ENCODE measurements at places on chromosomes 13 and 19. TPM values are rescaled to one million over a fixed set of nuclear protein-coding genes. Genes with fewer than 3 reads are reported as not detected.

NKPD1 gene
- total RNA-seq: not detected

FFAR2 gene
- total RNA-seq: not detected

HOMER3 gene
- total RNA-seq: 27.5 TPM

CD79A gene
- total RNA-seq: not detected

SRRM5 gene
- total RNA-seq: 0.33 TPM

TRPM4 gene
- 28.0 TPM for total RNA-seq

SWSAP1 gene
- total RNA-seq: 2.0 TPM

FGF22 gene
- total RNA-seq: not detected

CEACAM8 gene
- not detected for total RNA-seq

DNA sequence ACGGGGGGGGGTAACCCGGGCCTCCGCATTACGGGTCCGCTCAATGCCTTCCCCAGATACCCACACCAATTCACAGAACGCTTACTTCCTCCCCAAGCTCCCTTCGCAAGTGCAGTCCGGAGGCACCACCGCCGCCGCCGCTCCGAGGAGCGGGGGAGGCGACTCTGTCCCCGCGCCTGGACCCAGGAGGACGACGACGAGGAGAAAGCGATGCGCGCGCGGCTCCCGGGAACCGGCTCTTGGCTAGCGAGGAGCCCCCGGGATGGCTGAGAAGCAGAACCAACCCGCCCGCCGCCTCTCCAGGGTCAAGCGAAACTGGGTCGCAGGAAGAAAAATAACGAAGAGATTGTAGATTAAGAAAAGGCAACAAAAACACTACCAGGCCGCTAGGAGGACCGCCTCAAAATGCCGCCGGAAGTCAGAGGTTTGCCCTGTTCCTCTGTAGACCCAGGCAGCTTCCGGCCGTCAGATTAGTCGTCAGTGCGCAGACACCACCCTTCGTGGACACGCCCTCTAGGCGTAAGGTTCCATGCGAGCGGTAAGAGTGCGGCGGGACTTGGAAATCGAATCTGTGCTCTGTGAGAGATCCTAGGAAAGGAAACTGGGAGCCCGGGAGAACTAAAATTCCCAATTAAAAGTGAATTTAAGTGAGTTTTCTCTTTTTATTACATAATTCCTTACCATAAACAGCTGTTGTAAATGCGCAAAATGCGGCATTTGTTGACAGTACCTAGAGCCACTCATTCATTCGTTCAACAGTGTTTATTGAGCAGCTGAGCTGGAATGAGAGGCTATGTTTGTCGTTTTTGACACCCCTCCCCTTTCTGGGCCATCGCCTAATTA is at the start of gene ZC3H13:
ZC3H13 (minus strand) TSS at position 428 of the 843 bp plus-strand sequence. CDS start 7,239 bp downstream, outside the sequence.
- H3K4me1 ChIP-seq: peaks cover 27% of the 10 kb centered on the region
- H3K27me3 ChIP-seq: peaks cover 4% of the 10 kb centered on the region
- peak within 1 kb of the TSS; percentile 94 for H3K27ac ChIP-seq
- H3K36me3 ChIP-seq: no peaks in the 10 kb centered on the region

DNA sequence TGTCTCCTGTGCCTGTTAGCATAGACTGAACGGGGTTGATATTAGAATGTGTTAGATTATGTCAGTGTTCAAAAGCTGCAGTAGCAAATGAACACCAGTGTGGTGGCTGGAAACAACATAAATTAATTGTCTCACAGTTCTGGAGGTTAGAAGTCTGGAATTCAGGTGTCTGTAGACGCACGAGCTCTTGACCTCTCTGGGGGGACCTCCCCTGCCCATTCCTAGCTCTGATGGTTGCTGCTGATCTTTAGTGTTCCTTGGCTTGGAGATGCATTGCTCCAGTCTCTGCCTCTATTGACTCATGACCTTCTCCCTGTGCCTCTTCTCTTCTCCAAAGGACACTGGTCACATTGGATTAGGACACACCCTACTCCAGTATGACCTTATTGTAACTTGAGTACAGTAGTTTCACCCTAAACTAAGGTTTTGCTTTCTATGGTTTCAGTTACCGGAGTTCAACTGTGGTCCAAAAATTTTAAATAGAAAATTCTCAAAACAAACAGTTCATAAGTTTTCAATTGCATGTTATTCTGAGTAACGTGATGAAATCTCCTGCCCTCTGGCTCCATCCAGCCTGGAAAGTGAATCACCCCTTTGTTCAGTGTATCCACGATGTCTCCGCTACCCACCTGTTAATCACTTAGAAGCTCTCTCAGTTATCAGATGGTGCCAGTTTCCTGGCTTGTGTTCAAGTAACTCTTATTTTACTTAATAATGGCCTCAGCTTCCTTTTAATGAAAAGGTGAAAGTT is 273.2 kb downstream of the MYO16 start:
- H3K4me1 ChIP-seq: no peaks in the 10 kb centered on the region
- no peaks in the 10 kb centered on the region for H3K36me3 ChIP-seq
- H3K4me3 ChIP-seq: no peak overlapping the region
- H3K27me3 ChIP-seq: no peaks in the 10 kb centered on the region
- no peak for DNase-seq
- H3K27ac ChIP-seq: no peak overlapping the region

DNA sequence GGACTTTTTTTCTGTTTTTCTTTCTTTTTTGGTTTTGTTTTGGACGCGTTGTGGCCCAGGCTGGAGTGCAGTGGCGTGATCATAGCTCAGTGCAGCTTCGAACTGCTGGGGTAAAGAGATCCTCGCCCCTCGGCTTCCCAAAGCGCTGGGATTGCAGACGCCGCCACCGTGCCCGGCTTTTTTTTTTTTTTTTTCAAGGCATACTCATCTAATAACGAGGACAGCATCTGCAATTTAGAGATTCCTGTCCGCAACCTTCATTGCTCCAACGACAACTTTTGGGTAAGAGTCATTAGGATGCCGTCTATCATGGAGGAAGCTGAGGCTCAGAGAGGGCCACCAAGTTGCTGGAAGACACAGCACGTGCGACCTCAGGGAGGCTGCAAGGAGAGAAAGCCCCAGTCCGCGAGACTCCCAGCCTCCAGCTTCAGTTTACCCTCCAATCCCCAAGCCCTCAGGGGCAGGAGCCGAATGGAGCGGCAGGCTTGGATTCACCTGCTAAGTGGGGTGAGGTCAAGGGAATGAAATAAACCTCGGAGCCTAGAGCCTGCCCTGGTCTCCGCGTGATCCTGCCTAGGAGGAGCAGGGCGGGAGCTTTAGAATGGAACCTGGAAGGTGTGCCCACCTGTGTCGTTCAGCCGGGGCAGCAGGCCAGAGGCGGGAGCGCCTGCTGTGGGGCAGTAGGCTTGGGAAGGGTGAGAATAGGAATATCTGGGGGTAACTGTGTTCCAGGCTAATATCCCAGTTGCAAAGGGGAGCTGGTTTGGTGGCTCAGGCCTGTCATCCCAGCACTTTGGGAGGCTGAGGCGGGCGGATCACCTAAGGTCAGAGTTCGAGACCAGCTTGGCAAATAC is 676 bp upstream of the POLRMT start:
- no peaks in the 10 kb centered on the region for H3K27me3 ChIP-seq
- H3K27ac ChIP-seq: peak overlapping the region; percentile 38
- H3K4me3 ChIP-seq: peak overlapping the region; percentile 8

- DNase-seq: no peak
- H3K27ac ChIP-seq: no peak overlapping the region
- H3K4me1 ChIP-seq: no peaks in the 10 kb centered on the region
- H3K27me3 ChIP-seq: no peaks in the 10 kb centered on the region
Observed at GRCh38 chr19:9863759-9864158, 28.6 kb downstream of the PIN1 start.

DNA sequence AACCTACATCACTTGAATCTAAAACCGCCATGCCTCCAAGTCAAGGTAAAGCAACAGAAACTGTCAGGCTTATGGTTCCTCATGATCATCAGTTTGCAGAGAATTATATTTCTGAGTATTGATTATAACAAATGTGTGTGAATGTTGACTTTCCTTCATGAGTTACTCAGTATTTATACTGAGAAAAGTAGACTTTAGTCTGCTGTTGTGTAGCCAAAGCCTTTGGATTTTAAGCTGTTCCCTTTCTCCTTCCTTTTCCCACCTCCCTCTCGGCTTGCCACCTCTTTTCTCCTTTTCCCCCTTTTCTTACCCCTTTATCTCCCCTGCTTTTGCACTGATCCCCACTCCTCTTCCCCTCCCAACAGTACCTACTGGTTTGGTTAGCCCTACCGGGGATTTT is 20.7 kb upstream of the GPR18 start:
- no peak overlapping the region for H3K27ac ChIP-seq
- H3K27me3 ChIP-seq: no peaks in the 10 kb centered on the region
- H3K36me3 ChIP-seq: no peaks in the 10 kb centered on the region

- no peak for DNase-seq
- H3K4me3 ChIP-seq: no peak overlapping the region
- no peak overlapping the region for H3K27ac ChIP-seq
- H3K36me3 ChIP-seq: no peaks in the 10 kb centered on the region
- H3K27me3 ChIP-seq: no peaks in the 10 kb centered on the region
- no peaks in the 10 kb centered on the region for H3K4me1 ChIP-seq
Observed at GRCh38 chr13:93776936-93777335, 550.3 kb downstream of the GPC6 start.

DNA sequence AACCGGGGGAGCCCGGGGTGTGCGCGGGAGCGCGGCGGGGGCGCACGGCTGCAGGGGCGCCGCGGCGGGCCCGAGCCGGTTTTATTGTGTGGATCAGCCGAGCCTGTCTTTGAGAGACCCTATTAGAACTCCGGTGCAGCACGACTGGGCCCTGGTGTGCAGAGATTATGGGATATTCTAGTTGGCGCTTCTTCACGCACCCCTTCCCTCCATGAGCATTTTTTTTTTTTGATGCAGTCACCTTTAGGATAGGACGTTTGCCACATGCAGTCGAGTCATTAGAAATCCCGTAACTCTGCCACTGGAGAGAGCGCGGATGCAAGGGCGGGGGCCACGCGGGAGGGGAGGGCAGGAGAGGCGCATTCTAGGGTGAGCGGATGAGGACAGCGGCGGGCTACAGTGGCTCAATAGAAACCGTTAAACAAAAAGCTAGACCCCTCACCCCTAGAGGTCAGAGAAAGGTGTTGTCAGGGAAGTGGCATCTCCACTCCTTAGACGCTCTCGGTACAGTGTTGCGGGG is 3.7 kb downstream of the FGF9 start:
- peak overlapping the region; percentile 45 for H3K4me3 ChIP-seq
- no peaks in the 10 kb centered on the region for H3K27me3 ChIP-seq
- no peak overlapping the region for H3K27ac ChIP-seq
- H3K36me3 ChIP-seq: no peaks in the 10 kb centered on the region

GRCh38 chr19:18292462-18292809 is 11.0 kb upstream of the JUND start:
- H3K4me1 ChIP-seq: peaks cover 35% of the 10 kb centered on the region
- no peaks in the 10 kb centered on the region for H3K36me3 ChIP-seq
- H3K4me3 ChIP-seq: peak overlapping the region; percentile 4
- H3K27me3 ChIP-seq: no peaks in the 10 kb centered on the region
- DNase-seq: no peak

DNA sequence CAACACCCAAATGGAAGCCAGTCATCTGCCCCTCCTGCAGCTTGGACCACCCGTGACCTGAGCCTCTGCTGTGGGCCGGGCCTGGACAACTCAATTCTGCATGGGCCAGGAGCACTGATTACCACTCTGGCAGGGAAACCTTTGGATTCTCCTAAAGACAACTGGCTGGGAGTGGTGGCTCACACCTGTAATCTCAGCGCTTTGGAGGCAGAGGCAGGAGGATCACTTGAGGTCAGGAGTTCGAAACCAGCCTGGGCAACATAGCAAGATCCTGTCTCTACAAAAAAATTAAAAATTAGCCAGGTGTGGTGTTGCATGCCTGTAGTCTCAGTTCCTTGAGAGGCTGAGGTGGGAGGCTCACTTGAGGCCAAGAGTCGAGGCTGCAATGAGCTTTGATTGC is 6.5 kb downstream of the EPS15L1 start:
- no peaks in the 10 kb centered on the region for H3K36me3 ChIP-seq
- no peak overlapping the region for H3K27ac ChIP-seq
- no peak for DNase-seq
- H3K4me1 ChIP-seq: peaks cover 36% of the 10 kb centered on the region
- H3K4me3 ChIP-seq: no peak overlapping the region

GRCh38 chr13:47005756-47006414 is 109.0 kb upstream of the HTR2A start:
- H3K27ac ChIP-seq: no peak overlapping the region
- H3K4me3 ChIP-seq: no peak overlapping the region
- no peak for DNase-seq
- H3K4me1 ChIP-seq: no peaks in the 10 kb centered on the region

GRCh38 chr19:34480971-34481841 is at the start of gene WTIP:
Gene WTIP, plus strand, starts transcription at chr19:34481758. Its CDS starts 217 bp downstream, at chr19:34481975.
- DNase-seq: peak; percentile 55
- H3K4me1 ChIP-seq: peaks cover 25% of the 10 kb centered on the region
- no peaks in the 10 kb centered on the region for H3K36me3 ChIP-seq
- H3K4me3 ChIP-seq: no peak within 1 kb of the TSS

GRCh38 chr13:42611086-42611779 is 37.3 kb downstream of the TNFSF11 start:
- H3K36me3 ChIP-seq: no peaks in the 10 kb centered on the region
- no peak overlapping the region for H3K4me3 ChIP-seq
- H3K27ac ChIP-seq: no peak overlapping the region
- no peaks in the 10 kb centered on the region for H3K4me1 ChIP-seq
- DNase-seq: no peak
- H3K27me3 ChIP-seq: no peaks in the 10 kb centered on the region

GRCh38 chr19:52748336-52748950 is 13.6 kb upstream of the ZNF611 start:
- no peak overlapping the region for H3K27ac ChIP-seq
- no peaks in the 10 kb centered on the region for H3K4me1 ChIP-seq
- no peaks in the 10 kb centered on the region for H3K36me3 ChIP-seq
- no peak for DNase-seq
- H3K27me3 ChIP-seq: no peaks in the 10 kb centered on the region

DNA sequence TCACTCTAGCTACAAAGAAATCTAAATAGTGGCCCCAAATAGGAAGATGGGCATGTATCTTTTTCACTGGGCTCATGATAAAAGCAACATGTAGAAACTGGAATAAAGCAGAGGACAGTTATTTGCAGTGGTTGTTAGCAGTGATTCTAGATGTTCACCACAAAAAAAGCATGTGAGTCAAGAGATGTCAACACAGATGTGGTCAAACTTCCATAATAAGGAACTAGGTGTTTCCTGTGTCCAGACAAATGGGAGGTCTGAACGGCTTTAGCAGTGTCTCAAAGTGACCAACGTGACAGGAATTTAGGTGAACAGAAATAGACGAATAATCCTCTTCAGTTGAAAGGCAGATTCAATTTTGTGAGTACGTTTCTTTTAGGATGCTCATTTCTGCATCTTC is 162.7 kb downstream of the TBC1D4 start:
- no peak for DNase-seq
- H3K4me3 ChIP-seq: no peak overlapping the region
- no peaks in the 10 kb centered on the region for H3K36me3 ChIP-seq
- H3K27me3 ChIP-seq: no peaks in the 10 kb centered on the region
- H3K27ac ChIP-seq: no peak overlapping the region
